MG63 (cell line): ENCODE measurements at places on chromosomes 1 and 21.

- DNase-seq, result no peak
Observed at GRCh38 chr1:64946916-64947315, 19.4 kb downstream of the JAK1 start.

- no peak for DNase-seq
Observed at GRCh38 chr1:167674156-167674555, 44.1 kb downstream of the RCSD1 start.

DNA sequence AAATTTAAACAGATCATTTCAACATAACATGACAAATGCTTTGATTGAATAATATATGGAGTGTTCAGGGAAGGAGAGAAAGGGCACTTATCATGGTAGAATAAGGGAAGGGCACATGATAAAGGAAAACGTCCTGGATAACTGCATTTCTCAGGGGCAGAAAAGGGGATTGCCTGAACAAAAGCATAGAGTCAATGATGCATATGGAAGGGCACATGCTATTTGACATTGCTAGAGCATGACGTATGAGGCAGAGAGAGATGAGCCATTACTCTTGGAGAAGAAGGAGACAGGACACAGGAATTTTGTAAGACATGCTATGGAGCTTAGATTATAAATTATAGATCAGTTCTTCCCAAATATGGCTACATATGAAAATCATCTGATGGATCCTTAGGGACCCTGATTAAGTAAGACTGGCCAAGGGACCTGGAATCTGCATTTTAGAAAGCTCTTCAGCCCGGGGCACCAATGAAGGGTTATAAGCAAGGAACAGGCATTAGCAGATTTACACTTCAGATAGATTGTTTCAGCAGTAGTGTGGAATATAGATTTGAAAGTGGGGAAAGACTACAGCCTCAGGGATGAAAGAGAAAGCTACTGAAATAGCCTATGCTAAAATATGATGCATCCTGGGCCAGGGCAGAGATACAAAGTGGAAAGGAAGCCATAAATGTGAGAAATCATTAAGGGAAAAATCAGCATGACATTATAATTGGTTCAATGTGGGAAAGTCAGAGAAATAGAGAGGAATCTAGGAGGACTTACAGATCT is 21.3 kb downstream of the FMO2 start:
- no peak for DNase-seq

DNA sequence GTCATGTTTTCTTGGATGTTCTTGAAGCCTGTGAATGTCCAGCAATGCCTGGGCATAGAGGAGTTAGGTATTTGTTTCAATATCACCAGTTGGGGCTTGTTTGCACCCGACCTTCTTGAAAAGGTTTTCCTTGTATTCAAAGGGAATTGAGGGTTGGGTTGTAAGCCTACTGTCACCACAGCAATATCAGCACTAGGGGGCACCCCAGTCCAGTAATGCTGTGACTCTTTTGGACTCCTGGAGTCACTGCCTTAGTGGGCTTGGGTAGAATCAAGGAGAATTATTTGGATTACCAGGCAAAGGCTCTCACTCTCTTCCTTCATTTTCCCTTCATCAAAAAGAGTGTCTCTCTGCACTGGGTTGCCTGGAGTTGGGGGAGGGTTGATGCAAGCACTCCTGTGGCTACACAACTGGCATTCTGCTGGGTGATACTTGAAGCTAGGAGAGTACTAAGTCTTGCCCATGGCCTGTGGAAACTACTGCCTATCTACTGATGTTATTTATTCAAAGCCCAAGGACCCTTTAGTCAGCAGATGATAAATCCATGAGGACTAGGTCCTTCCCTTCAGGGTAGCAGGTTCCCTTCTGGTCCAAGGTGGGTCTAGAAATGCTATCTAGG is 34.5 kb downstream of the OR10R2 start:
- peak; percentile 3 for DNase-seq

- no peak for DNase-seq
Observed at GRCh38 chr1:71463144-71463543, 382.3 kb upstream of the ZRANB2 start.

GRCh38 chr1:222020553-222020952 is 278.7 kb upstream of the DUSP10 start:
- DNase-seq, result no peak

- DNase-seq, result no peak
Observed at GRCh38 chr1:37575692-37576091, 19.0 kb downstream of the DNALI1 start.

DNA sequence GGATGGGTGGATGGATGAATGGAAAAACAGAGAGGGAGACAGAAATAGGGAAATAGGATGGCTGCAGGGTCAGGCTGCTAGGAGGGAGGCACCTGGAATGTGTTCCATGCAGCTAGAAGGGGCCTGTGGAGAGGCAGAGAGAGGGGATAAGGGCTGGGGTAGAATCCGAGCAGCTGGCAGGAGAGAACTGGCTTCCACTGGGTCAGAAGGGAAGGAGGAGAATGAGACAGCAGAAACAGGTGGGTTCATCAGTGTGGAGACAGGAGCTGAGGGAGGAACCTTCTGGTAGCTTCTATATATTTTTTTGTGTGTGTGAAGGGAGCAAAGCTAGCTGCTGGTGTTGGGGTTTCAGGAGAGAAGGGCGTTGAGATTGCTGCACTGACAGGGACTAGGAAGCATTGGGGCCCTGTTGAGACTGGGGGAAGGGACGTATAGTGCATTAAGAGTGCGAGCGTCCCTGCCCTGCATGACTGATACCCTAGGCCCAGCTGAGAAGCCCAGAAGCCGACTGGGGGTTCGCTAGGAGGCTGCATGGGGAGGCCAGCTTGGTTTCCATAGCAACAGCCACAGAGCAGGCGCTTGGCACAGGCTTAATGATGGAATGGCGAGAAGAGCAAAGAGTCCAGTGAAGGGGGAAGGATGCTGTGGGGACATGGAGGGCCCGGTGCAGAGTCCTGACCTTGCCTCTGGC is 14.8 kb upstream of the KIF21B start:
- no peak for DNase-seq

DNA sequence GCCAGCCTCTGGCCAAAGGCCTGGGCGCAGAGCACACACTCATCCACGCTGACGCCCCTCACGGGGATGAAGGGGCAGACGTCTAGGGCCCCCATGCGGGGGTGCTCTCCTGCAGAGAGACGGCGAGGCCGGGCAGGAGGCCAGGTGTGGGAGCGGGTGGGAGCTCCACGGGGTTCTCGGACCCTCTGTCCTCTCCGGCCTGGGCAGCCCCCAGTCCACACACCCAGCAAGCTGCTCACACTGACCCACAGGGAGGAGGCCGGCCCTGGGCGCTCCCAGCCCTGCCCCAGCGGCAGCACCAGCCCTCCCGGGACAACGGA is 2.5 kb downstream of the FTCD start:
- no peak for DNase-seq

- no peak for DNase-seq
Observed at GRCh38 chr1:68211761-68212380, 20.5 kb downstream of the WLS start.

GRCh38 chr21:32576011-32576410 is 9.3 kb downstream of the TCP10L start:
- DNase-seq, result no peak

GRCh38 chr1:88327391-88328267 is 356.4 kb upstream of the PKN2 start:
- DNase-seq, result peak; percentile 62

DNA sequence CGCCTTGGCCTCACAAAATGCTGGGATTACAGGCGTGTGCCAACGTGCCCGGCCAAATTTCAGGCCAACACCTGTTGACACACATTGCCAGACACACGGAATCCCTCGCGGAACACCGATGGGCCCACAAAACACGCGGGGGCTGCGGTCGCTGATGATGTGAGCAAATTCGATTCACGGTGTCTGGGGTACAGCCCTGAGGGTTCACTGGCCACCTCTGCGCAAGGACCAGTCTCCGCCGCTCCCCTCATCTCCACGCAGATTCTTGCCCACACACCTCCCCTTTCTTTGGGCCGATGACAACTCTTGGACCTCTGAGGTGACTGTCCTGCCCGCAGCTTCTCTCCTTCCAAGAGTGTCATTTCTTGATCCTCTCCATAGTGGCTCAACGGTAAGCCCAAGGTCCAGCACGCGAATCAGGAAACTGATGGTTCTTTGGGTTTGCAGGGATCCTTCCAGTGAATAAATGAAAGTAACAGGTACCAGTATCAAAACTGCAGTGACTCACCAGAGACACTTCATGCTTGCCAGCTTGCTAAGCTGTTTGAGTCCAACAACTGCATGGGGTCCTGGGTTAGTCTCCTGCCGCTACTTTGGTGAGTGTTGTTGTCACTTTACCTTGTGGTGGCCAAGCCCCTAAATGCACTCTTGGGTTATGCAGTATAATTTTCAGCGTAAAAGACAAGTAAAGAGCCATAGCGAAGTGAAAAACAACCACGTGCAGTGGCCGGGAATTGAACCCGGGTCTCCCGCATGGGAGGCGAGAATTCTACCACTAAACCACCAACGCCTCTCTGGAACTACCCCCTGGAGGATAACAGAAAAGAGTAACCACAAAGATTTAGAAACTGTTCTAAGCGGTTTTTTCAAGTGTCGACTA is 11.0 kb upstream of the RNU1-3 start:
- peak; percentile 84 for DNase-seq

DNA sequence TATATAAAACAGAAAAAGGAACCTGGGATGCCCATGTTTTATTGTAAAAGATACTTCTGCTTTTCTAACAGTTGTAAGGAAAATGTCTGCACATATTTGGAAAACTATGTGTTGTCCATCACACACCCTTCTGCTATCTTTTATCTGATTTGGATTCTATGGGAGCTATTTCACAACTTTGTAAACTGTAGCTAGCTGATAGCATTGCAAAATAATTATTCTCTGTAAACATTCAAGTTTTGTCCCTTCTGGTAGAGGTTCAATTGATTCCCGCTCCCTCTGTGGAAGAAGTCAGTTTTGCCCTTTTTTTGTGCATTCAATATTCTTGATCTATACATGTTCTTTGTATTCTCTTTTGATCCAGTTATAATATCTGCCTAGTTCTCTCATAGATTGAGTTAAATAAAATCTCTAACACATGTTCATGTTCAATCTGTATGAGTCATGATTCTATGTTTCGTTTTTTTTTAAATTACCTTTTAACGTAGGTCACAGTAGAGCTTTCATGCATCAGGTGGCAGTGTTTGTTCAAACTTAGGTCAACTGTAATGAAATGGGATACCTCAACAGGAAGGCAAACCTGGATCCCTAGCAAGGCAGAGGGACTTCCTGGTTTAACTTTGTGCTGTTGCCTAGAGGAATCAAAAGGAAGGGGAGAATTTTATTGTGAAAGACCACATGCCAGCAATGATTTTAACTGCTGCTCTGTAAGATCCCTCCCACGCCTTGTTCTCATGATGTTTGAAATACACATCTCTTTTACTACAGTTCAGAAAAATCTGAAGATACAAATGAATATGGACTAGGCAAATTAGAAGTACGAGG is 26.0 kb upstream of the BCL9 start:
- DNase-seq, result no peak

- DNase-seq, result no peak
Observed at GRCh38 chr1:218948446-218948845, 225.2 kb upstream of the LYPLAL1 start.

DNA sequence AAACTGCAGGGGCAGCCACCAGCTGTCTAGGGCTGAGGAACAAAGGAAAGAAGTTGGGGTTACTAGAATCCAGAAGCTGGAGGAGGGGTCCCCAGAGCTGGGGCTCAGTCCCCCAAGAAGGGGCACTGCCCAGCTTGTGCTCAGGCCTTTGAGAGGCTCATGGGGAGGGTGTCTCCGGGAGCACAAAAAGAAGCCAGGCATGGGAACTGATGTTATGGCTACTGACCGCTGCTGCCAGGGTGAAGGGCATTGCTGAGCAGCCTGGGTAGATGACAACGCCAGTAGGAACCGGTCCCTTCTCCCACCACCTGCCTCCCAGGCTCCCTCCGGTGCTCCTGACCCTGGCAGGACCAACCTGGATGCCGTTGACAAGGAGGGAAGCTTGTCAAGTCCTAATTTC is 762.5 kb upstream of the TPTE start:
- DNase-seq, result no peak

- no peak for DNase-seq
Observed at GRCh38 chr1:213658457-213658856, 329.3 kb upstream of the PROX1 start.

GRCh38 chr1:98706173-98706843 is 44.8 kb downstream of the SNX7 start:
- peak; percentile 24 for DNase-seq

DNA sequence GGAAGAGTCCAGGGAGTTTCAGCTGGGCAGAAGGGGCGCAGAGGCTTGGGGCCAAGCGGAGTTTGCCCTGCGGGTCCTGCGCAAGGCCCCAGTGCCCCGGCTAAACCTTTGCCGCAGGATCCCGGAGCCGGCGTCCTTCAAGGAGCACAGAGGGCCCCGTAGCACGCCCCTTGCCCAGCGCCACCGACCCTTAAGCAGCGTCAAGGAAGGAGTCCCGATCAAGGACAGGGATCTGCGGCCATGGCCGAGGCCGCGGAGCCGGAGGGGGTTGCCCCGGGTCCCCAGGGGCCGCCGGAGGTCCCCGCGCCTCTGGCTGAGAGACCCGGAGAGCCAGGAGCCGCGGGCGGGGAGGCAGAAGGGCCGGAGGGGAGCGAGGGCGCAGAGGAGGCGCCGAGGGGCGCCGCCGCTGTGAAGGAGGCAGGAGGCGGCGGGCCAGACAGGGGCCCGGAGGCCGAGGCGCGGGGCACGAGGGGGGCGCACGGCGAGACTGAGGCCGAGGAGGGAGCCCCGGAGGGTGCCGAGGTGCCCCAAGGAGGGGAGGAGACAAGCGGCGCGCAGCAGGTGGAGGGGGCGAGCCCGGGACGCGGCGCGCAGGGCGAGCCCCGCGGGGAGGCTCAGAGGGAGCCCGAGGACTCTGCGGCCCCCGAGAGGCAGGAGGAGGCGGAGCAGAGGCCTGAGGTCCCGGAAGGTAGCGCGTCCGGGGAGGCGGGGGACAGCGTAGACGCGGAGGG is 520 bp downstream of the CLIC6 start:
- no peak for DNase-seq

GRCh38 chr1:7595336-7595735 is 175.8 kb upstream of the VAMP3 start:
- DNase-seq, result no peak

DNA sequence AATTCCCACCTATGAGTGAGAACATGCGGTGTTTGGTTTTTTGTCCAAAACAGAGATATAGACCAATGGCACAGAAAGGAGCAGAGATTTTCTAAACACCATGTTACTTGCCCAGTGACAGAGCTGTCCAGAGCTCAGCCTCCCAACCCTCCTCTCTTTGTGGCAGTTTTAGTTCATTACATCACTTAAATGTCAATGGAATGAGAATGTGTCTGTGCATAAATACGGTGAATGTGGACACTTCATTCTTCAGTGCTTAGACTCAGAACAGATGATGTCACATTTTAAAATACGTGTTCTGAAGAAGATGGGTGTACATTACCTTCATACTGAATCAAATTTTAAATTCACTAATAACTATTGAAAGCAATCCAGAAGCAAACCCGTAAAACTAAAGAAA is 374.9 kb downstream of the DSCAM start:
- DNase-seq, result no peak
